Activated CD8-positive, alpha-beta T cell treated with anti-CD3 and anti-CD28 coated beads for 36 hours (primary cell): ENCODE measurements at places on chromosomes 6 and 20.
A peak's percentile ranks its signal among the peaks of the same experiment; 100 is the strongest.

DNA sequence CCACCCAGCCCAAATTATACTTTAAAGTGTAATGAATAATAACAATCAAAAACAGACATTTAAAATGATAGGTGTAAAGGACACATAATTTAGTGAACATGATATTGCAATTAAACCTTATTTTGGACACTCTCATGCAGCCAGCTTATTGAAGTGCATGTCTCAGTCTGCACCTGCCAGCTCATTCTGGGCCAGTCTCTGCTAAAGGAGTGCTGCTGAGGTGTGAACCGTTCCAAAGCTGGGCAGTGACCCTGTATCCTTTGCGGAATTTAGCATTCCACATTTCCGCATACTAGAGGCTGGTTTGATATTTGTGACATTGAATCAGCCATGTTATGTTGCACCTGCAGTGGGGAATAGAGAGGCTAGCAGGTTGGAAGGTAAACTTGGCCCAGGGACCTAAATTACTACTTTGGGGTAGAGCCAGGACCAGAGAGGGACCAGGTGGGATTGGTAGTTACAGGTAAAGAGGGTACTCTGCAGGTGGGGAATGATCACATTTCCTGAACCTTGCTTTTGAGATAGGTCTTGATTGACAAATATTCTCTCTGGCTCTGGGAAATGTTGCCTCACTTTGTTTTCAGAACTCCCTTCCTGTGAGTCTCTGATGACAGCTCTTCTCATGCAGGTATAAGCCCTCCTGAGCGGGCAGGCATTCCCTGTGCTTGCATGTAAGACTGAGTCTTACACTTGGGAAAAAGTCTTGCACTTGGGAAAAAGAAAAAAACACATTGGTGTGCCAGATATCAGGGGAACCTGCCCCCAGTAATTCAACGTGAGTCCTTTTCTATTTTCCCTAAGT, 26.2 kb downstream of the TULP4 start:
- no peak for DNase-seq
- no peak overlapping the region for H3K4me3 ChIP-seq
- H3K4me1 ChIP-seq: peaks cover 13% of the 10 kb centered on the region
- H3K27me3 ChIP-seq: no peaks in the 10 kb centered on the region

DNA sequence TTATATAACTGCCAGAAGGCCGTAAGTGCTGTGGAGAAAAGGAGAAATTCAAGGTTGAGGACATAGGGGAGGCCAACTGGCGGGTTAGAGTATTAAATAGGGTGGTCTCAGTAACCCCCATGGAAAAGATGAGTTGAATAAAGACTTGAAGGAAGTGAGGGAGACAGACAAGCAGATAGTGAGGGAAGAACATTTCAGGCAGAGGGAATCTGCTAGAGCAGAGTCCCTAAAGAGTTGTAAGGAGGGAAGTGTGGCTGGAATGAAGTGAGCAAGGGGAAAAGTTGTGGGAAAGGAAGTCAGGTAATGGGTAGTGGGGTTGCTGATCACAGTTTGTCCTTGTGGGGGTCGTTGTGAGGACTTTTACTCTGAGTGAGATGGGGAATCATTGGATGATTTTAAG, 1.4 kb downstream of the KIFC1 start:
- H3K27ac ChIP-seq: no peak overlapping the region
- no peaks in the 10 kb centered on the region for H3K27me3 ChIP-seq
- no peak for DNase-seq
- peak overlapping the region; percentile 89 for H3K4me3 ChIP-seq
- H3K36me3 ChIP-seq: peaks cover 36% of the 10 kb centered on the region

DNA sequence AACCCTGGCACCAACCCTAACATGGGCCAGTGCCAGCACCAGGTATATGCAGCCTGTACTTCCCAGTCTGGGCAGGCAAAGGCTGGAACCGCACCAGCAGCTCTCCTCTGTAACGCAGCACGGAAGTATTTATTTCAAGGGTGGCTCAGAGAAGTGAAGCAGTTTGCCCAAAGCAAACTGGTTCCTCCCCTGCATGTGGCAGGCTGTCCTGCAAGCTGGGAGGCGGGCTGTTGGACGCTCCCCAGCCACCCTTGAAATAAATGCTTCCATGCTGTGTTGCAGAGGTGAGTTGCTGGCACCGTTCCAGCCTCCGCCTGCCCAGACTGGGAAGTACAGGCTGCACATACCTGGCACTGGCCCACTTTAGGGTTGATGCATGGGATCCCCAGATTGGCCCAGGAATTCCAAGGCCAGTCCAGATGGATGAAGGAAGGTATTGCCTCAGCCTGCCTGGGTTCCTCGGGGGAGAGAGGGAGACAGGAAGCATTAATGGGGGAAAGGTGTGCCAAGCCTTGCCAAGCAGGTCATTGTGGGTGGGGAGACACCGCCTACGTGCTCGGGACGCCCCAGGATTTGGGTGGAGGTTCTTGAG, 49.8 kb downstream of the PPARD start:
- peaks cover 45% of the 10 kb centered on the region for H3K4me1 ChIP-seq
- peaks cover 2% of the 10 kb centered on the region for H3K36me3 ChIP-seq
- H3K27ac ChIP-seq: peak overlapping the region; percentile 56
- no peak for DNase-seq

- no peak for DNase-seq
- no peaks in the 10 kb centered on the region for H3K27me3 ChIP-seq
- H3K27ac ChIP-seq: no peak overlapping the region
- no peaks in the 10 kb centered on the region for H3K36me3 ChIP-seq
Measured at GRCh38 chr20:53647286-53647821, 53.7 kb upstream of the ZNF217 start.

GRCh38 chr6:148146717-148147462, 195.7 kb upstream of the SASH1 start:
- H3K4me1 ChIP-seq: peaks cover 11% of the 10 kb centered on the region
- peak; percentile 86 for DNase-seq
- H3K27me3 ChIP-seq: peaks cover 4% of the 10 kb centered on the region
- H3K27ac ChIP-seq: peak overlapping the region; percentile 91
- no peaks in the 10 kb centered on the region for H3K36me3 ChIP-seq
- H3K4me3 ChIP-seq: peak overlapping the region; percentile 46

DNA sequence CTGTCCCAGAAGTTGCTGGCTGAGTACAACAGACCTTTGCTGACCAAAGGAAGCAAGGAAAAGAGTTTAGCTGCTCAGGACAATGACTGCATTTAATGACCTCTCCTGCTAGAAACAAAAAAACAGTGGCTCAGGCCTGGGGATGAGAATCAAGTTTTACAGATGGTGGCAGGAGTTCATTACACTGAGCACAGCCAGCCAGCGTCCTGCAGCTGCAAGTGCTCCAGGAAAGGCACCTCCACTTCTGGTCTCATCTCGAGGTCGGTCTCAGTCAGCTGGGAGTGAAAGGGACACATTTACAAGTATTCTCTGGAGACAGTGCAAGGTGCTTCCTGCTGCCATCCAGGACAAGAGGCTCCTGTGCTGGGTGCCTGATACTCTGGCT, 362.7 kb downstream of the THBS2 start:
- no peaks in the 10 kb centered on the region for H3K36me3 ChIP-seq
- H3K27me3 ChIP-seq: no peaks in the 10 kb centered on the region
- H3K4me3 ChIP-seq: no peak overlapping the region
- DNase-seq: no peak
- peaks cover 10% of the 10 kb centered on the region for H3K4me1 ChIP-seq

GRCh38 chr6:56297022-56297989, 49.9 kb upstream of the COL21A1 start:
- no peaks in the 10 kb centered on the region for H3K4me1 ChIP-seq
- no peaks in the 10 kb centered on the region for H3K36me3 ChIP-seq
- no peak overlapping the region for H3K4me3 ChIP-seq
- no peak overlapping the region for H3K27ac ChIP-seq
- no peaks in the 10 kb centered on the region for H3K27me3 ChIP-seq
- DNase-seq: no peak

- no peak overlapping the region for H3K4me3 ChIP-seq
- peak overlapping the region; percentile 77 for H3K27ac ChIP-seq
- DNase-seq: no peak
- H3K36me3 ChIP-seq: no peaks in the 10 kb centered on the region
Measured at GRCh38 chr6:33903579-33903978, 99.8 kb upstream of the MLN start.

DNA sequence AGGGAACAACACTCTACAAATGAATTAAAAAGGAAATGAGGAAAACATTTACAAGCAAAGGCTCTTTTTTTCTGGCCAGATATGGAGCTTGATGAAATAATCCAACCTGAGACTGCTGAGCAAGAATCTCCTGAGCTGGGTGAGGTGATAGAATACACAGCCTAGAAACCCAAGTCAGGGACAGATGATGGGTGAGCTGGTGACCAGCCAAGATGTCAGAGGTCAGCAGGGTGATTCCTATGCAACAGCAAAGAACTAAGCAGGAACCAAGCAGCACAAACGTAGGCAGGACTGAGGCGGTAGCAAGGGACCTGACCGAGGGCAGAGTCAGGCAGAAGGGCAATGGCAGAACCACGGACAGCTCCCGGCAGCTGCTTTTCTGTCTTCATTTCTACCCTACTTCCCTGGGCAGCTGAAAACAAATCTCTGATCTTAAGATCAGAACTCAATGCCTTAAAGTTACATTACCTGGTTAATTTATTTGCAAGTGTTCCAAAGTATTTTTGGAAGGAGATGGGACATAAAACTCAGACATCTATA, 75.1 kb downstream of the CDC40 start:
- H3K27ac ChIP-seq: no peak overlapping the region
- H3K27me3 ChIP-seq: no peaks in the 10 kb centered on the region
- no peaks in the 10 kb centered on the region for H3K4me1 ChIP-seq
- peak; percentile 34 for DNase-seq
- peaks cover 2% of the 10 kb centered on the region for H3K36me3 ChIP-seq

DNA sequence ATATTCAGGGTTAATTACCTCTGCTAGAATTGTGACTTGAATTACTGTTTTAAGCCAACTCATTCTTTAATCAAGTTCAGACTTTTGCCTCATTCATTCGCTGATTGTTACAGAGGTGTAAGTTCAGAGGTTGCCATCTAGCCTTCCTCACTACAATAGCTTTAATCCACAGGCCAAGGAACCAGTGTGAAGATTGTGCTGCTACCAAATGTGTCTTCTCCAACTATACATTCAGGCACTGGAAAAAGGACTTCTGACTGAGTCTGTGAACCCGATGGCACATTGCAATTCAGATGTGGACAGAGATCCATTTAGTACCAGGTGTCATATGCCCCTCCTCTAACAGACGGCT, 111.2 kb upstream of the ADGRF1 start:
- H3K27ac ChIP-seq: no peak overlapping the region
- no peaks in the 10 kb centered on the region for H3K36me3 ChIP-seq
- peaks cover 1% of the 10 kb centered on the region for H3K27me3 ChIP-seq
- H3K4me3 ChIP-seq: no peak overlapping the region

DNA sequence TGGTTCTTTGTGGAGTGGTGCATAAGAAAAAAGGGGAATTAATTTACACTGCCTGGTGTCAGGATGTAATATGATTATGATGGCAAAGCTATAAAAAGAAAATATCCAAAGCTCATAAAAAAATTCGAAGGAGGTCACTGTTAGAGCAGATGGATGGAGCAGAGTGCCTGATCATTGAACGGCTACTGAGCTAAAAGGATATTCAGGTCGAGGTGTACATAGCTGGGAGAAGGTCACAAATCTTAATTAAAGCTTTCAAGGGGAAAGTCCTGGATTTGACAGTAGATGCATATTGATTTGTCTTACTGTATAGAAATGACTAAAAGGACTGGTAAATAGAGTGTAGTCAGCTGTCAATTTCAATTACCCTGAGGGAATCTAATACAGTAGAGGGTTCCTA, 84.4 kb downstream of the PKIB start:
- no peak for DNase-seq
- H3K4me3 ChIP-seq: no peak overlapping the region
- H3K36me3 ChIP-seq: no peaks in the 10 kb centered on the region
- peaks cover 3% of the 10 kb centered on the region for H3K27me3 ChIP-seq
- H3K27ac ChIP-seq: no peak overlapping the region

GRCh38 chr20:32596681-32597252, 11.6 kb upstream of the NOL4L start:
- no peaks in the 10 kb centered on the region for H3K36me3 ChIP-seq
- no peaks in the 10 kb centered on the region for H3K27me3 ChIP-seq
- peaks cover 9% of the 10 kb centered on the region for H3K4me1 ChIP-seq
- H3K27ac ChIP-seq: no peak overlapping the region

DNA sequence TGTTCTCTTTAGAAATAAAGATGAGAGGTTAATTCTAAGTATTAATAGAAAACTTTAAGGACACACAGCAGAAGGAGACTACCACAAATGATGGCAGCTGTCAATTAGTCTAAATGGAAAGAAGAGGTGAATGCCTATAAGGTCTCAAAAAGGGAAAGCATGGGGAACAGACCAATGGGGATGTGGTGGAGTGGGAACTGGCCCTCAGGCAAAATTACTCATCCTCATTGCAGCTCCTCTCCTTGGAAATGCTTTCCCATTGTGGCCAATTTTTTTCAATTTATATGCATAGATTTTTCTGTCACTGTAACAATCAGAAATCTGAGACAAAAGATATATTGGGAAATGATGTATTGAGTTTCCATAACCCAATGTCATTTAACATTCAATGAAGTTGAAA, 222.9 kb upstream of the DEFB112 start:
- no peak overlapping the region for H3K4me3 ChIP-seq
- H3K27ac ChIP-seq: no peak overlapping the region
- no peaks in the 10 kb centered on the region for H3K27me3 ChIP-seq
